ENCODE measurements at places on chromosomes 7 and 10. TPM values are rescaled to one million over a fixed set of nuclear protein-coding genes. Genes with fewer than 3 reads are reported as not detected.

DNA sequence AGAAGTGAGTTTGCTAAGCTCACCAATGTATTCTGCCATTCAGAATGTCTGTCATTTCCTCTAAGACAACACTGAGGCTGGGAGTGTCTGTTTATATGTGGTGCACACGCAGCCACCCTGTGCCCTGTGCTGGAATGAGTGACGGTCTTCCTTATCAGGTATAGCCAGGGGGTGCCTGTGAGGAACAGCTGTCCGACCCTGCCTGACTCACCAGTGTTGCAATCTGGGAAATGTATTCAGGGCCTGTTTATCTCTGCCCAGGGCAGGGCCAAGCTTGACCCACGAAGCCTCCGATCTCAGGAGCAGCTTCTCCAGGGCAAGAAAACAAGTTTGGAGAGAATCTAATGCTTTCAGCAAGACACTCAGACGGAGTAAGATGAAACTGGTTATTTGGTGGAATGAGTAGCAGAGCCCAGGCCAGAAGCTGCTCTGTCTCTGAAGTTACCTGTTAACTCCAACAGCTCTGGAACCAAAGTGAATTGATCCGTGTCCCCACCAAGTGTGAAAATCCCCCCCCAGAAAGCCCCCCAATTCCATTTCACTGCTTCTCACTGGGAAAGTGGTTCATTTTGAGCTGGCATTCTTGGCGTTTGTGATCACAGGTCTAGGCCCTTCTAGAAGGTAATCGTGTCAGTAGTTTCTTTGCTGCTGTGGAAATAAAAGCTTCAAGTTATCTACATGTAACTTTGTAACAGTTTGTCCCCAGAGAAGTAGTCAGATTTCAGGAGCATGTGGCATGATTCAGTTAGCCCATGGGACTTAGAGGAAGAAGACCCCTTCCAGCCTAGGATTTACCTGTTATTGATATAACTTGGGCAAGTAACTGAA lies 6.1 kb upstream of the UBE2H start:
- DNase-seq: peak; percentile 91

Gene PLXDC2
- total RNA-seq: 6.1 TPM

Gene SNCG
- 10.6 TPM for total RNA-seq

DNA sequence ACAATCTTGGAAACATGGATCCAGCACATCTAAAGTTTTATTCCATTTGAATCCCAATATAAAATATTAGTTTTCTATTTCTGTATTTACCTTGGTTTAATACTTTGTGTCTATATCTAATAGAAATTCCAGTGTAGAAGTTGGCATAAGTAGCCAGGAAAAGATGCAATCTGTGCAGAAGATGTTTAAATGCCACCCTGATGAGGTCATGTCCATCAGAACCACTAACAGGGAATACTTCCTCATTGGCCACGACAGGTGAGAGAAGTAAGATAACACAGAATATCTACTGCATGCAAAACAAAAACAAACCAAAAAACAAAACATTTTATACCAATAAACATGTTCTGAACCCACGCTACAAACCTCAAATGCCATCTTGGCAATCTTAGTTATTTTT lies 15.7 kb downstream of the PLEKHS1 start:
- no peak for DNase-seq

Gene ATOH7
- not detected for total RNA-seq

Gene PKD1L1
- total RNA-seq: under 0.01 TPM

DNA sequence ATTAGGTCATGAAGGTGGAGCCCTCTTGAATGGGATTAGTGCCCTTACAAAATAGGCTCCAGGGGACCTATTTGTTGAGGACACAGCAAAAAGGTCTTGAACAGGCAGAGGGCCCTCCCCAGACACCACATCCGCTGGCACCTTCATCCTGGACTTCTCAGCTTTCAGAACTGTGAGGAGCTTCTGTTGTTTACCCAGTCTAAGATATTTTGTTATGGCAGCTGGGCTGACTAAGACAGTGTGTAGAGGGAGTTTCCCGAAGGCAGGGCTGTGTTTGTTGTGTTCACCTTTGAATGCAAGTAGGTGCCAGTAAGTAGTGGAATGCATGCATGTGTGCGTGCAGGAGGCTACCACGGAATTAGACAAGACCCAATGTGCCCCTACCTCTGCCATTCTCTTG lies 106.7 kb downstream of the PTPRE start:
- no peak for DNase-seq

Gene OLAH
- total RNA-seq: under 0.01 TPM

GRCh38 chr7:20030417-20030816 lies 186.8 kb downstream of the MACC1 start:
- DNase-seq: no peak

Gene GRID1
- total RNA-seq: not detected

Gene TAC1
- not detected for total RNA-seq

Gene OR13A1
- not detected for total RNA-seq

Gene ANTXRL
- total RNA-seq: not detected

- DNase-seq: no peak
Measured at GRCh38 chr7:73504920-73505319, 17.2 kb downstream of the BAZ1B start.

- peak; percentile 64 for DNase-seq
Measured at GRCh38 chr10:122850705-122851640, 5.3 kb upstream of the CUZD1 start.

DNA sequence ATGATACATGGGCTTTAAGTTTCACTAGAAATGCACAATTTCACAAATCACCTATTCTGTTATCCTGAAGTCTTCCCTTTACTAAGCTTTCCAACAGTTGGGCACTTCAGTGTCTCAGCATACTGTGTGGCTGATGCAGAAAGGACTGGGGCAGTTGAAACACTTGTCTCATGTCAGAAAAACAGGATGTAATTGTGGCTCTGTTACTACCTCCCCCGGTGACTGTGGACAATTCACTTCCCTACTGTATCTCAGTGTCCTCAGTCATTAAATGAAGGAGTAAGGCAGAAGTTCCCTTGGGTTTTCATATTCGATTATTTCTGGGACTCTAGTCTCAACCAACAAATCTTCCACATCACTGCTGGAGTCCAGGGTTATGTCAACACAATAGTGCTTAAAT lies 17.9 kb downstream of the ANKRD22 start:
- no peak for DNase-seq

Gene PTPRE
- total RNA-seq: 0.56 TPM

Gene HKDC1
- under 0.01 TPM for total RNA-seq

Gene JCAD
- 18.9 TPM for total RNA-seq

All from IMR-90 (cell line).